AG04450 (cell line): ENCODE measurements at places on chromosomes 3 and 15.

- no peak for DNase-seq
These were observed 9.3 kb downstream of the RBPMS2 start for GRCh38 chr15:64766058-64766457.

- no peak for DNase-seq
These were observed 1.3 kb downstream of the PIK3CA start for GRCh38 chr3:179149406-179149867.

- no peak for DNase-seq
These were observed 87.7 kb upstream of the MNS1 start for GRCh38 chr15:56552659-56553058.

DNA sequence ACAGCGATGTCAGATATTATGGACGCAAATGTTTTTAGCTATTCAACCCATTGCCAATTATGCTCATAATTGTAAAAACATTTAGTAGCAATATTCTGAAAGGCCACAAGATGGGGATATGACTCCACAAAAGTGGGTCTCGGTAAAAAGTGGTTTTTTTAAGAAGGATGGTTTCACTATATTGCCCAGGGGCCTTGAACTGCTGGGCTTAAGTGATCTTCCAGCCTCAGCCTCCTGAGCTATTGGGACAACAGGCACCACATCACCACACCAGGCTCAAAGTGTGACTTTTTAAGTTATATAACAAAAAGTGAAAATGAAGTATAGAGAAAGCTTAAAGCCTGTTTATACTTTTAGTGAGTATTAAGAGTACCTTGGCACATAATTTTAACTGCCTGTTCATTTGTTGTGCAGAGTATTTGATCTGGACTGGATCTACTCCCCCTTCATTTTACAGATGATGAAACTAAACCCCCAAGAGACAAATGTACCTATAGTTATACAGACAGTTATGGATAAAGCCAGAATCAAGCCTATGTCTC, 9.4 kb downstream of the NAA50 start:
- DNase-seq: peak; percentile 43

DNA sequence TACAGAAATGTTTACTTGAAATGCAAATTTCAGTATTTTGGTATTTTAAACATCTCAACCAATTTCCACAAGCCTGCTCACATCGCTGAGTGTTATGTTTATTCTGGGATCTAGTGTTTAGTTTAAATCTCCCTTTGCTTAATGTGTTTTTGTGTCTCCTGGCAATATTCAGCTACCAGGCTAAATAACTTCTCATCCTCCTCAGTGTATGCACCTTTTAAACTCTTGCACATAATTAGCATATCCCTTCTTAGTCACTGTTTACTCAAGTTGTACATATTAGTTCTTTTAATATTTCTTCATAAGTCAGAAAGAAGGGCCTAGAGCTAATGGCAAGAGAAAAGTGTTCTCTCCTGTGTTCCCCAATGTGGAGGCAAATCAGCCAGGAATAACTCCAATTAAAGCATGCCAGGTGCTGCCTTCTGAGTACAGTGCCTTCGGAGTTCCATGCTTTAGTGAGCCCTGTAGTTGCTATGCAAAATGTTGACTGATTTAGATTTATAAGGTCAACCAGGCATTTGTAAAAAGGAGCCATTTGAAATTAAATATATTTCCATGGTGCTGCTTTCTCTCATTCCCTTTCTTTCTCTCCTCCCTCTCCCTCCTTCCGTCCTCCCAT, 234.3 kb downstream of the GAP43 start:
- no peak for DNase-seq

DNA sequence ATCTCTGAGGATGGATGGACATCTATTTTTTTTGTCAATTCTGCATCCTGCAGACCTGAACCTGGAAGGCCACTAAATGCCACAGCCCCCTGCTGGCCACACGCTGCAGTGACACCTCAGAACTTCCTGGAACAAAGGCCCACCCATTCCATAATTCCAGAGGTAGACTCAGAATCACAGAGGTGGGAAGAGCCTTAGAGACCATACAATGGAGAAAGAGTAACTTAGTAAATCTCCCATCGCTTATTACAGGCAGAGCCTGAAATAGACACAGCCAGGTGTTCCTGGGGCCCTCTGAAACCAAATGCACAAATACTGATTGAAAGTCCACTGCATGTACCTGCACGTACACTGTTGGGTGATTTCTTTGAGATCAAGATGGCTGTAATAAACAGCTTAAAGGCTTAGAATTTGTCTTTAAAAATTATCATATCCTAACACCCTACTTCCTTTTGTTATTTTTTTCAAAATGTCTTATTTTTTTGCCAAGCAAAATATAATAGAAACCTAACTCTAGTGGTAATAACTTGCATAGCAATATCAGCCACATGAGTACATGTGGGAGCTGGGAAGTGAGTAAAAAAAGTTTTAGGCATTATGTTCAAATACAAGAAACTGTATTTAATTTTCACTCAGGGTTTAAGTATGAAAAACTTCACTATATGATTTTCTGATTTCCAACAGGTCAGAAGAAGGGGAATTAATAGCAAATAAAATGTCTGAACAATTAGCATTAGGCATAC, 62.7 kb downstream of the EOMES start:
- no peak for DNase-seq

- no peak for DNase-seq
These were observed 89.4 kb downstream of the PLXNA1 start for GRCh38 chr3:127072221-127072771.

GRCh38 chr3:37628711-37629301, 232.9 kb upstream of the CTDSPL start:
- DNase-seq: no peak

- DNase-seq: no peak
These were observed 9.4 kb downstream of the CTNNB1 start for GRCh38 chr3:41208507-41209220.

- no peak for DNase-seq
These were observed 5.2 kb upstream of the IGF1R start for GRCh38 chr15:98643115-98643514.

DNA sequence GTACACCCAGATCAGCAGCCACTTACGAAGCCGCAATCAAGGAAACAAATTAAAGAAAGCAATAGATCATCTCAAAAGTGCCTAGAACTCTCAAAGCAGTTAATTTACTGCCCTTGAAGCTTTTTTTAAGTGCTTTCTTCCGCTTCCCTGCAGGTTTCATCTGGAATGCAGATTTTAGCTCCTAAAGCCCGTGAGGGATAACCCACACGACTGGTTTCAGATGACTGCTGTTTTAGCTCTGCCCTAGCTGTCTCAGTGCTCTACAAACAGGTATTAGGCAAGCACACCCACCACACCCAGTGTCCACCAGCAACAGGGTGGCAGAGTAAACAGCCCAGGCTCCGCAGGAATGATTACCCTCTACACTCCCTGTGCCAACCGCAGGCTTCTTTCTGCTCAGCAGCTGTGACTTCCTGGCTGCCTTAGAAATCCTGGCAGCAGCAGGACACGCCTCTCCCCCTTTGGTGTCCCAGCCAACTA, 126.0 kb downstream of the FMN1 start:
- no peak for DNase-seq

- DNase-seq: no peak
These were observed 592.0 kb upstream of the KCNMB2 start for GRCh38 chr3:177944228-177944661.

- DNase-seq: no peak
These were observed 102.8 kb downstream of the ARRDC4 start for GRCh38 chr15:98063315-98063714.

DNA sequence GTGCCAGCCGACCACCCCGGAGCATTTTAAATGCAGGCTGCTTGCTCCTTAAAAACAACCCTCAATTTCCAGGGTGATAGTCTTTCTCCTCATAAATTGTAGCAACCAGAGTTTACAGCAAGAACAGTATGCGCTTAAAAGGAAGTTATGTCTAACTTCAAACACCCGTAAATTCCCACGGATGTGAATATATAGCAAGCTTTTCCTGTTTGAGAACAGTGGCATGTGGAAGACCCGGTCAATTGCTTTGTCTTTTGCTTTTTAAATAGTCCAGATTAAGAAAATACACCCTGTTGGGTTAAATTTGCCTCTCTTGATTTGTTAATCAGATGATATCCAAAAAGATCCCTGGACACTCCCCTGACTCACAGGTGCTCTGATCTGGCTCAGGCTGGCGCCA, 20.8 kb downstream of the MRPS25 start:
- DNase-seq: no peak

GRCh38 chr3:102299125-102299877, 135.5 kb upstream of the ZPLD1 start:
- no peak for DNase-seq

GRCh38 chr3:156702367-156702766, 28.0 kb downstream of the TIPARP start:
- DNase-seq: no peak

- DNase-seq: no peak
These were observed 110.2 kb upstream of the EPHA3 start for GRCh38 chr3:88997260-88997659.

DNA sequence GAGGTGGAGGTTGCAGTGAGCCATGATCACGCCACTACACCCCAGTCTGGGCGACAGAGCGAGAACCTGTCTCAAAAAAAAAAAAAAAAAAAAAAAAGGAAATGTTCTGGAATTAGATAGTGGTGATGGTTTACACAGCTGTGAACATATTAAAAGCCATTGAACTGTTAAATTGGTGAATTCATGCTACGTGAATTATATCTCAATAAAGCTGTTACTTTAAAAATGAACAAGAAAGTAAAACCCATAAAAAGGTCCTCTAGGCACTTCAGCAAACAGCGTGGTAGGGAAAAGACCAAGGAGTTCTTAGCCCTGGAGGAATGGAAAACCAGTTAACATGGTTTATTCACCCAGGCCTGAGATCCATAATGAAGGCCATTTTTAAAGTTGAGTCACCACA, 180.1 kb downstream of the ATG7 start:
- no peak for DNase-seq
